Right hindlimb (tissue), 1 donor: ENCODE measurements at places on chromosomes 5 and 9.

- DNase-seq = no peak
Observed at GRCh38 chr5:71621268-71621667, 34.1 kb downstream of the MCCC2 start.

DNA sequence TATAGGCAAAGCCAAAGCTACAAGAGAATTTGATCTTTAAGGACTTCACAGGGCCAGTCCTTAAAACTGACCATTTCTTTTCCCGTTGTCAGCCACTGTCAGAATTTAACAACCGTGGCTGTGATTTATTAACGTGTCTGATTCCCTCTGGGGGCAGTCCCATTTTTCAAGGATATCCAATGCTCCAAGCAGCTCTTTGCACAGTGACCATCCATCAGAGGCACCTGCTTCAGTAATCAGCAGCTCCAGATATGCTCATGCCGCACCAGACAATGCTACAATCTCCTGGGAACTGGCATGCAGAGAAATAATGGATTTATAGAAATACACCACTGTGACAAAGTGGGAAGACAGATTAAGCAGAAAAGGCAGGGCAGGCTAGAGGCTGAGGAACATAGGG lies 163.3 kb upstream of the PPP1R2B start:
- no peak for DNase-seq

- DNase-seq = no peak
Observed at GRCh38 chr5:14869668-14870164, 1.9 kb downstream of the ANKH start.

GRCh38 chr5:135353952-135354721 lies 44.9 kb downstream of the MACROH2A1 start:
- peak; percentile 49 for DNase-seq

DNA sequence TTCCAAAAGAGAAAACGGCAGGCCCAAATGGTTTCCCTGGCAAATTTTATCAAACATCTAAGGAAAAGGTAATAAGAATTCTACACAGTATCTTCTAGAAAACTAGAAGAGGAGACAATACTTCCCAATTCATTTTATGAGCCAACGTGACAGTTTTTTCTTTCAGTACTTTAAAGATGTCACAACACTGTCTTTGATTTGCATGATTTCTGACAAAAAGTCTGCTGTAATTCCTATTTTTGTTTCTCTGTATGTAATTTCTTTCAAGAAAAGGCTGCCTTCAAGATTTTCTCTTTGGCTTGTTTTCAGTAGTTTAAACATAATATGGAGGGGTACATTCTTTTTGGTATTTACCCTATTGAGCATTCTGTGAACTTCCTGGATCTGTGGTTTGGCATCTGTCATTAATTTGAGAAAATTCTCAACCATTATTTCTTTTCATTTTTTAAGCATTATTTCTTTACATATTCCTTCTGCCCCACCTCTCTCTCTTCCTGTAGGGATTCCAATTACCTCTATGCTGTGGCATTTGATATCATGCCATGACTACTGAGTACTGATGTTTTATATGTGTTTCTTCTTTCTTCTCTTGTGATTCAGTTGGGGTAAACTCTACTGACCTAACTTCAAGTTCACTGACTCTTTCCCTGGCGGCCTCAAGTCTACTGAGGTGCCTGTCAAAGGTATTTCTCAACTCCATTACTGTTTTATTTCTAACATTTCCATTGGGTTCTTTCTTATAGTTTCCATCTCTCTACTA lies 32.2 kb downstream of the ANKS6 start:
- DNase-seq = no peak

DNA sequence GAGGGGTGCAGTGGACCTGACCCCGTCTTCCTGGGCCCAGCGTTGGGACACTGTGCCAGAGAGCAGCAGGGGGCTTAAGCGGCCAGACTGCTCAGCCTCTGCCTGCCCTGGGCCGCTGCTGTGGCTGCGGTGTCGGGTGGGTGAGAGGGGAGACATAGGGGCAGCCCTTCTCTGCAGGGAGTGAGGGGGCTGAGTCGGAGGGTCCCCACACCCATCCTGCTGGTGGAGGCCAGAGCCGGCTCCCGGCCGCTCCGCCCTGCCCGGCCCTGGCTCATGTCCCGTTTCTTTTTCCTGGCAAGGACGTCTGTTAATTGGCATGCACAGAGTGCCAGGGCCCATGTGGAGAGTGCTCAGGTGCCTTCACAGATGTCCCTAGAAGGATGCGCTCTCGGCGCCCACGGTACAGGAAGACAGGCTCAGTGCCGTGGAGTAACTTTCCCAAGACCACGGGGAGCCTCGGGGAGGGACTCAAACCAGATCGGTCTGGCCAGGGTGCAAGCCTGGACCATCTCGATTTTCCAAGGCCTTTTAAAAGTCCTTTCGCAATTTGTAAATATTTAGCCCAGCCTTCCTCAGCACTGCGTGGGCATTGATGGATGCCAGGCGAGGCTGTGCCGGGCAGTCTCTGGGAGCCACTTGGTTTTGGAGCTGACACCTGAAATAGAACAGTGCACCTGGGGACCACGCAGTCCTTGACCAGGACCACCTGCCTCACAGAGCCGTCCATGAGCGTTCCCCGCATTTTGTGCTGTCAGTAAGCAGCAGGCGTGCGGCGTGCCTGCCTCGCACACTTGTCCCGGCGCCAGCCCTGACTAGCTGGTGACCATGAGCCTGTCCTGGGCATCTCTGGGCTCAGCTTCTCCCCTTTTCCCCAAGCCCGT lies 60.9 kb downstream of the RXRA start:
- DNase-seq = no peak

DNA sequence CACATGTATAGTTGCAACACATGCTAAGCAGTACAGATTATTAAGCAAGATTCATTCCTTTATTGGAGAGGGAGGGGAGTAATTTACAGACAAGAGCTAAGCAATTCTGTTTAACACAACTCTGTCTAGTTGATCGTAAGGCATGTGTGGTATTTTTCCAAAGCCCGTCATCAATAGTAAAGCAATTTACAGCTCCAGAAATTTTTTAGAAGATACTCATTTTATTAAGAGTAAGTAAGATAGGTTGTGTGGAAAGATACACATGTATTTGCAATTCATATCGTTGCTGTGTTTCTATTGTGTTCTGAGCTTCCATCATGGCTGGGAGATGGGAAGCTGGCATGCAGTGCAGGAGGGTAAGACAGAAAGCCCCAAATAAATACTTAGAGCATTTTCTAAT lies 289.2 kb upstream of the TMEM161B start:
- DNase-seq = no peak

DNA sequence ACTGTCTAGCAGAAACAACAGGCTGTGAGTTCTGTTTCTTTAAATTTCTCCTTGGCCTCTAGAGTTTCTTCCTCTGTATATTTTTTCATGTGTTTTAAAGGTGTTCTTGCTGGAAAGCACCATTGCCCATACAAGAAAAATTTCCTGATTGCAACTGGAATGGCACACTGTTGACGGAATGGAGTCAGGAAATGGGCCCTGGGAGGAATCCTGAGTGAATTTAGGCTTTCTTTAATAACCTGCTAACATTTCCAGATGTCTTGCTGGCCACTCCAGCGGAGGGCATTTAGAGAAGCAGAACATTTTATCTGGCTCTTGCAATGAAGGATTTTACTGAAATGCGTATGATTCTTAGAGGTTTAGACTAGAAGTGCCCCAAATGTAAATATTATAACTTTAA lies 736.3 kb downstream of the TAF11L14 start:
- DNase-seq = peak; percentile 63

GRCh38 chr5:134148316-134148715 lies 28.4 kb downstream of the SKP1 start:
- no peak for DNase-seq

- DNase-seq = no peak
Observed at GRCh38 chr5:132298298-132299212, 4.4 kb downstream of the SLC22A4 start.
